NCI-H2107 (cell line): ENCODE measurements at places on chromosomes 7 and 10.

- DNase-seq, result peak; percentile 8
Measured at GRCh38 chr10:125103924-125104323, 56.4 kb downstream of the CTBP2 start.

DNA sequence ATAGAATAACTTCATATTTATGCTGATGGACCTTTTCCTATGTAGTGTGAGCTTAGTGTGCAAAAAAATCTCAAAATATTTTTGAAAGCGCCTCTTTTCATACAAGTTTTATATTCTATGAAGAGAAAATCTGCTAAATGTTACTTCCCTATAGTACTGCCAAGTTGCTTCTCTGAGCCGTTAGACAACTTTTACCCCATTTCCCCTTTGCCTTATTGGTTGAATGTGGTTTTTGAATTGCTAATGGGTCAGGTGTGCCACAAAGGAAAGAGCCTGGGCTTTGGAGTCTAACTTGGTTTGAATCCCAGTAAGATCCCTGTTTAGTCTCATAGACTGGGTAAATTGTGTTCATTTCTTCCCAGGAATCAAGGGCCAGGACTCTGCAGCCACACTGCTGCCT, 261.5 kb downstream of the SNX10 start:
- no peak for DNase-seq

- no peak for DNase-seq
Measured at GRCh38 chr7:131189488-131189887, 138.2 kb upstream of the MKLN1 start.

- no peak for DNase-seq
Measured at GRCh38 chr7:3200504-3200903, 100.5 kb upstream of the SDK1 start.

- DNase-seq, result no peak
Measured at GRCh38 chr7:131655866-131656265, 99.4 kb upstream of the PODXL start.

- no peak for DNase-seq
Measured at GRCh38 chr7:23011222-23011924, 2.6 kb downstream of the HYCC1 start.

- no peak for DNase-seq
Measured at GRCh38 chr7:101878938-101879337, 61.5 kb downstream of the CUX1 start.

GRCh38 chr7:2978408-2978807, 65.3 kb downstream of the CARD11 start:
- DNase-seq, result no peak

GRCh38 chr7:70808876-70809275, 323.1 kb upstream of the GALNT17 start:
- DNase-seq, result no peak

GRCh38 chr7:107165341-107165740, 3.5 kb upstream of the HBP1 start:
- no peak for DNase-seq

- no peak for DNase-seq
Measured at GRCh38 chr10:53071505-53072125, 299.0 kb upstream of the MBL2 start.

- DNase-seq, result no peak
Measured at GRCh38 chr10:15486404-15486803, 115.3 kb upstream of the FAM171A1 start.

DNA sequence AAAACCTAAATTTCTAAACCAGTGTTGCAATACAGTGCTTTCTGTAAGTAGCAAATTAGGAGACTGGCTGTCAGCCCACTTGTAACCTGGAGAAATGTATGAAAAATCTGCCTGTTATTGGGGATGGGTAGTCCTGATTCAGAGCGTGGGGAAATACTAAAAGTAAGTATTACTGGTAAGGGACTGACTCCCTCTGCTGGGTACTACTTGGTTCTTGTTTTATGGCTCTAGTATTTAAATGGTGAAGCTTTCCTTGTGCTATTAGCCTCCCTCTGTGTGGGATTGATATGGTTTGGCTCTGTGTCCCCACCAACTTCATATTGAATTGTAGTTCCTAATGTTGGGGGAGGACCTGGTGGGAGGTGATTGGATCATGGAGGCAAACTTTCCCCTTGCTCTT, 886.1 kb downstream of the SORCS1 start:
- DNase-seq, result no peak
